ENCODE measurements at places on chromosomes 7 and 10. TPM values are rescaled to one million over a fixed set of nuclear protein-coding genes. Genes with fewer than 3 reads are reported as not detected.

The INHBA gene
- total RNA-seq: 1.00 TPM

The SRRM3 gene
- 1.1 TPM for total RNA-seq

The LRIT1 gene
- total RNA-seq: not detected

The IDI2 gene
- total RNA-seq: not detected

The FKBP6 gene
- total RNA-seq: not detected

DNA sequence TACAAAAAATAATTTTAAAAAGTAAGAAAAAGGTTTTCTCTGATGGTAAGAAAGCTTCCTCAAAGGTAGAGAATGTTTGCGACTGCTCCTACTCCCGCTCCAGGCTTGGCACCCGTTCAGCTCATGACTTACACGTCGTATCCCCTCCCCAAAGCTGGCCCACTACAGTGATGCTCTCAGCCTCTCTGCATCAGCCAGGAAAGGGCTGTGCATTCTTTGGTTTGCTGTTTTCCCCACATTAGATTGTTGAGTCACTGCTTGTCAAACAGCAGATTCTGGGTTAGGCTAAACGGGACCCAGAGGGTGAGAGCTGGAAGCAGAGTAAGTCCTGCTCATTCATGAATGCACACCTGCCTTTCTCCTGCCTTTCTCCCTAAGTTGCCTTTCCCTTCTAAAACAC lies 54.7 kb upstream of the NMT2 start:
- no peak for DNase-seq

DNA sequence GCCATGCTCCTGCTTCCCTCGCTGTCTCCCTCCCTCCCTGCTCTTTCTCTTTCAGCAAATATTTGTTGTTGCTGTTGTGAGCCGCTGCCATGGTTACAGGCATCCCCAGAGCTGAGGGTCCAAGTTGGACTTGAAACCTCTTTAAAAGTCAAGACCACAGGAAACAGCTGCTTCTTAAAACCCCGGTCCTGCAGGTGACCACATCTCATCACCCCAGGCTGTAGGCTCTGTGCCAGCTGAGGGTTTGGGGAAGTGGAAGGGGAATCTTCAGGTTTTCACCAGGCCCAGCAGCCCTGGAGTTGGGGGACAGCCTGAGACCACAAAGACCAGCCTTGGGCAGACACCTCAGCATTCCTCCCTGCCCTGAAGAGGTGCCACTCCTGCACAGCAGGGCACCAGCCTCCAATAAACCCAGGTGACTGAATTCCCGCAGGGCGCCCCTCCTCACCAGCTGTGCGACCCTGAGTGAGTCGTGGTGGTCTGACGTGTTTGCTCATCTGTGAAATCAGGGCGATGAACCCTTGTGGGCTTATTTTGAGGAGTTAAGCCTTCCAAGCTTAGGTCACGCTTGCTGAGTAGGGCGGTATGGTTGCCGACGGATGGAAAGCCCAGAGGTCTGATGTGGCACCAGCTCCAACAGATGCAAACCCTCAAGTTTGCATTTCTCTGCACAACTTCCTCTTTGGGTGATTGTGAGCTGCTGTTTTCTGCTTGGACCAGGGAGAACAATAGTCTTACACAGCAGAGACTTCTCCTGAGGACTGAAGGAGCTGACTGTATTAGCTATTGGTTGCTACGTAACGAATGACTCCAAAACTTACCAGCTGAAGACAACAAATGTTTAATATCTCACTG lies 24.8 kb downstream of the NPTX2 start:
- DNase-seq: peak; percentile 61

DNA sequence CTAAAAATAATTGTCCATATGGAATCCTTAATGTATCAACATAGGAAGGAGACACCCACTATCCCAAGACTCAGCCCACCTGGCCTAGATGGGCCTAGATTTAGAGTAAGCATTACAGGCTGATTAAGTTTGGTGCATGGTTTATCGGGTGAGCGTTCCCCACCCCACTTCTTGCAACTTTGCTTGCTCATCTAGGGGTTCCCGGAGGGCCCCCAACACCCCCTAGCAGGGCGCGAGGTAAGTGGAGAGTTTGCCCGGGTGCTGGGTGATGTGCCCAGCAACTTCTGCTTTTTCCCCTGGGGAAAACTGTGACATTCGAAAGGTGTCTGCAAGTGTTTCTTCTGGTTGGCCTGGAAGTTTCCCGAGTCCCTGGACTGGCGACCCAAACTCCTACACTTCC lies 31.7 kb downstream of the SKIDA1 start:
- DNase-seq: no peak

DNA sequence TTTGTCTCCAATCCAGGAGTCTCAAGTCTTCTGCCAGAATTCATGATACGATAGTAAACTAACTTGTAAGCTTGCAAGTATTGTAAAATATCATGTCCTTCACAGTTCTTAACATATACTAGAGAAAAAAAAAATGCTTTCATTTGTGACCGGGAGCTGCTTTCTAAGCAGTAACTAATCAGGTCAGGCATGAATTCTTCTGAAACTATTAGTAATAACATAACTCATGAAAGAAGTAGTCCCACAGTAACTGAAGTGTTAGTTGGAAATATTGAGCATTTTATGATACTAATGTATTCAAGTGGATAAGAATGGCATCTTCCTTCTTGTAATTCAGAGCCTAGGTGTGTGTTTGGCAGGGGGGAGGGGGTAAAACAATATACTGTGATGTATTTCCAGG lies 665.6 kb downstream of the DNAJB9 start:
- DNase-seq: no peak

DNA sequence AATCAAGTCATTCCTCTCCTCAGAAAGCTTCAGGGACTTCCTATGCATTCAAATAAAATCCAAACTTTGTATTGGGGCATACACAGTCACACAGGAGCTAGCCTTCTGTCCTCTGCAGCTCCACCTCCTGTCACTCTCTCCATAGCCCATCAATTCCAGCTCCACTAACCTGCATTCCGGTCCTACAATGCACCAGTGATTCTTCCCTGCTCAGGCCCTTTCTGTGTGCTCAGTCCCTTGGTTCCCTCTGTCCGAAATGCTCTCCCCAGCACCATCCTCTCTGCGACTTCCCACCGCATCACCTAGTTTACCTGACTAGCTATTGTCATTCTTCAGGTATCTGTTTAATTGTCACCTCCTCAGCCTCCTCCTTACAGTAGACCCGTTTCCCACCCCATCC lies 26.4 kb upstream of the YAE1 start:
- no peak for DNase-seq

GRCh38 chr7:35727571-35727970 lies 32.6 kb upstream of the HERPUD2 start:
- DNase-seq: no peak

Data from transverse colon (tissue), 4 donors.